ENCODE measurements at places on chromosomes 2 and 18.
A peak's percentile ranks its signal among the peaks of the same experiment; 100 is the strongest.

DNA sequence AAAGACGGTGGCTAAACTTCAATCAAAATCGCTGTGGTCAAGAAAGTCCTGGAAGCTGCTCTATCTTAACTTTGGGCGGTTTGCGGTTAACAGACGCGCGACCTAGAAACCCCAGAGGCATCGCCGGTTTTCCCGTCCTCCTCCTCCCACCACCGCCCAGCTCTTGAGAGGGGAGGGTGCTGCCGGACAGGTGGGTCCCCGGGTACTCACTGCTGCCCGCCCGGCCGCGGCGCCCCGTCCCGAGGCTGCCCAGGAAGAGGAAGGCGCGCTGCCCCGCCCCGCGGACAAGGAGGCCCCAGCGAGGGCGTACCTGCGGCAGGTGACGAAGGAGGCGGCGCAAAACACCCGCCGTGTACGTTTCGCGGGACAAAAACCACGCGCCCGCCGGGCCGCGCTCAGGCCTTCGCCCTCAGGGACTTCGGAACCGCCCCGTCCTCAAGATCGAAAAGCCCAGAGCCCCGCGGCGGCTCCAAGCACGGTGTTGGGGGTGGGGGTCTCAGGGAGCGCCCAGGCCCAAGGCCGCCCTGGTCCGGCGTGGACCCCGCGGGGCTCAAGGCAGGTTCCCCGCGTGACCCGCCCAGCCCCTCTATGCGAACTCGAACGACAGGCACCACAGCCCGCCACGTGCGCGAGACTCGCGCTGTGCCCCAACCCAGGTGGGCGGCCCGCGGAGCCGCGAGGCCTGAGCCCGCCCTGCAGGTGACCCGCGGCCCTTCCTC is at the start of gene SH3YL1:
Gene SH3YL1, minus strand, starts transcription at position 259 of the 719 bp plus-strand sequence. Its CDS starts 48 bp downstream, at position 211.
- no peaks in the 10 kb centered on the region for H3K27me3 ChIP-seq
- H3K4me3 ChIP-seq: peak within 1 kb of the TSS; percentile 99
- H3K4me1 ChIP-seq: no peaks in the 10 kb centered on the region
- DNase-seq: no peak

DNA sequence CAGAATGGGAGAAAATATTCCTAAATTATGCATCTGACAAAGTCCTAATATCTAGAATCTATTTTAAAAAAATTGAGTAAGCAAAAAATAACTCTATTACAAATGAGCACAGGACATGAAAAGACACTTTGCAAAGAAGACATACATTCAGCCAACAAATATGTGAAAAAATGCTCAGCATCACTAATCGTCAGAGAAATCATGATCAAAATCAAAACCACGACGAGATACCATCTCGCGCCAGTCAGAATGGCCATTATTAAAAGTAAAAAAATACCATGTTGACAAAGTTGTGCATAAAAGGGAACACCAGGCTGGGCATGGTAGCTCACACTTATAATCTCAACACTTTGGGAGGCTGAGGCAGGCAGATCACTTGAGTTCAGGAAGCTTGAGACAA is 63.5 kb downstream of the EVA1A start:
- no peaks in the 10 kb centered on the region for H3K27me3 ChIP-seq
- H3K27ac ChIP-seq: no peak overlapping the region
- no peak overlapping the region for H3K4me3 ChIP-seq
- no peaks in the 10 kb centered on the region for H3K36me3 ChIP-seq
- H3K4me1 ChIP-seq: no peaks in the 10 kb centered on the region

DNA sequence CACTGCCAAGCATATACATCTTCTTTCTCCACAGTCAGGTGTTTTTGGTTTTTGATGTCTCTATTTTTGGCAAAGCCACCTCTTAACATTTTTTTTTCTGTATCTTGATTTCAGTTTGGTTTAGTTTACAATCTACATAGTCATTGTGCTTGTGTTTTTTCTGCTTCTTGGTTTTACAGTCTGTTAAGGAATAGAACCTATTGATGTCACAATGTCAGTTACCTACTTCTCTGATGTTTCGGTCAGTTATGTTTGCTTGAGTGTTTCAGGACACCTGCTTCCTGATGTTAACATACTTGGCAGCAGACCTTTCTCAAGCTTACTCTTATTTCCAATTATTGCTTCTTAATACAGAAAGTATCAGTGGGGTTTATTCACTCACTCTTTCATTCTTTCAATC is 253.3 kb downstream of the SPAG16 start:
- no peaks in the 10 kb centered on the region for H3K27me3 ChIP-seq
- no peak for DNase-seq
- H3K36me3 ChIP-seq: no peaks in the 10 kb centered on the region
- no peak overlapping the region for H3K27ac ChIP-seq
- H3K4me3 ChIP-seq: no peak overlapping the region
- H3K4me1 ChIP-seq: no peaks in the 10 kb centered on the region

- no peak for DNase-seq
- H3K4me3 ChIP-seq: no peak overlapping the region
- H3K27ac ChIP-seq: no peak overlapping the region
- H3K36me3 ChIP-seq: no peaks in the 10 kb centered on the region
- H3K4me1 ChIP-seq: no peaks in the 10 kb centered on the region
These were observed 12.0 kb downstream of the EXOC6B start for GRCh38 chr2:72813841-72814240.

- H3K27ac ChIP-seq: no peak overlapping the region
- no peaks in the 10 kb centered on the region for H3K36me3 ChIP-seq
- no peaks in the 10 kb centered on the region for H3K4me1 ChIP-seq
- no peak overlapping the region for H3K4me3 ChIP-seq
These were observed 211.0 kb downstream of the KCNE4 start for GRCh38 chr2:223262946-223263345.

- no peaks in the 10 kb centered on the region for H3K4me1 ChIP-seq
- H3K27me3 ChIP-seq: no peaks in the 10 kb centered on the region
- no peaks in the 10 kb centered on the region for H3K36me3 ChIP-seq
- DNase-seq: no peak
- no peak overlapping the region for H3K27ac ChIP-seq
These were observed 95.5 kb downstream of the C2orf74 start for GRCh38 chr2:61257446-61257845.

- no peak overlapping the region for H3K27ac ChIP-seq
- no peak for DNase-seq
- H3K36me3 ChIP-seq: no peaks in the 10 kb centered on the region
- no peaks in the 10 kb centered on the region for H3K27me3 ChIP-seq
- H3K4me3 ChIP-seq: no peak overlapping the region
These were observed 18.2 kb upstream of the C2orf66 start for GRCh38 chr2:196827356-196827755.

- H3K36me3 ChIP-seq: no peaks in the 10 kb centered on the region
- no peaks in the 10 kb centered on the region for H3K27me3 ChIP-seq
- no peak overlapping the region for H3K4me3 ChIP-seq
- H3K27ac ChIP-seq: no peak overlapping the region
These were observed 212.4 kb upstream of the CWC22 start for GRCh38 chr2:180219491-180219890.

DNA sequence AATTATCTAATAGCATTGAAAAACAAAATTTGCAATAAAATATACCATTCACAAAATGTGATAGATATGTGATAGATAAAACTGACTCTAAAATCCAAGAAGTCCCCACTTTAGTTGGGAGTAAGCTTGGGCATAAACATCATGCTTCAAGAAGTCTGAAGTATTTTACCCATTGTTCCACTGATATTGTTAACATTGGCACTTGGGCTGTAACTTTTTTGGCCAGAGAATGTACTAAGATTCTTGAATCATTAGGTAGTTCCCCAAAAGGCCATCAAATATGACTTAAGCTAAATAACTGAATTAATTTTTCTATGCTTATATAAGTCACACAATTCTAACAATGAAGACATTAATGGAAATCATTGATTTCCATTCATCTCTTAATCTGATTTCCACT is 413.6 kb downstream of the CDH2 start:
- no peak overlapping the region for H3K4me3 ChIP-seq
- DNase-seq: no peak
- no peaks in the 10 kb centered on the region for H3K4me1 ChIP-seq
- no peaks in the 10 kb centered on the region for H3K27me3 ChIP-seq

DNA sequence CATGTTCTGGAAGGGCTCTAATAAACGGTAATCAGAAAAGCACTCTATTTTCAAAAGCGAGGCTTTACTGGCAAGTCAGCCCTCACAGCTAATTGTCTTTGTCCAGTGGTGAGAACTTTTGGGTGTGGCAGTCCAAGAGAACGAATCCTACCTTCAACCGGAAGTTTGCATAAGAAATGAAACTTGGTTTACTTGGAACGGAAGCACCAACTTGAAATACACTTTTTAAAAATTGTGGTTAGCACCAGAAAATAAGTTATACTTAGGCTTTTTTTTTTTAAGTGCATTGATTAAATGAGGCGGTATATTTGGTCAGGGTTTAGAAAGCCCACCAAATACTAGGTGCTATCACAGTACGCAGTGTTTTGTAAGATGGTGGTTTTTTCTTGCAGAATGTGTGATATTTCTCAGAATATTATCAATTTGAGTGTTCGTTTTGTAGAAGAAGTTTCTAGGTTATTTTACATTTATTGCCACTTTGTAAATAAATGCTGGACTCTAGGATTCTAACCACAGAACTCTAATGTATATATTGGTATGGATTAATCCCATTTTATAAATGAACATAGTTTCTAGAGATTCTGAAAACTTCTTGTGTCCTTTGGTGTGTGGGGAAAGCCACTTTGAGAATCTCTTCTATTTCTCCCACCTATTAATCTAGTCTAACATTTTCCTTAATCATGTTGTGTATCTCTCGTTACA is 1.2 kb downstream of the MYL12A start:
- no peak for DNase-seq
- H3K4me1 ChIP-seq: peaks cover 9% of the 10 kb centered on the region
- H3K27ac ChIP-seq: peak overlapping the region; percentile 95
- H3K27me3 ChIP-seq: no peaks in the 10 kb centered on the region
- peak overlapping the region; percentile 91 for H3K4me3 ChIP-seq

- no peaks in the 10 kb centered on the region for H3K27me3 ChIP-seq
- H3K27ac ChIP-seq: no peak overlapping the region
- no peak overlapping the region for H3K4me3 ChIP-seq
- no peaks in the 10 kb centered on the region for H3K36me3 ChIP-seq
These were observed 32.2 kb upstream of the LPIN2 start for GRCh38 chr18:3044931-3045698.

All from GM12878 (cell line).